Mesangial cell (primary cell): ENCODE measurements at places on chromosomes 12 and 14. TPM values are rescaled to one million over a fixed set of nuclear protein-coding genes. Genes with fewer than 3 reads are reported as not detected.

Gene MAP1LC3B2
- total RNA-seq, result 0.13 and 0.49 TPM in 2 replicates

Gene HCAR3
- total RNA-seq, result 0.16 TPM in 1 of 2 replicates, not detected in the other

Gene IGF1
- total RNA-seq, result 1.0 TPM in 1 of 2 replicates, not detected in the other

Gene KRT5
- total RNA-seq, result not detected in 2 replicates

Gene SLC6A13
- total RNA-seq, result 0.16 and 3.0 TPM in 2 replicates

Gene FAM161B
- total RNA-seq, result 0.81 and 2.7 TPM in 2 replicates

Gene TSPAN9
- 24.9 and 35.2 TPM in 2 replicates for total RNA-seq

Gene FSCB
- 0.25 TPM in 1 of 2 replicates, not detected in the other for total RNA-seq

Gene SMOC1
- 0.13 and 0.16 TPM in 2 replicates for total RNA-seq

Gene HCAR2
- total RNA-seq, result 0.13 TPM in 1 of 2 replicates, not detected in the other

Gene DPF3
- 0.25 and 2.0 TPM in 2 replicates for total RNA-seq

Gene RPGRIP1
- not detected in 2 replicates for total RNA-seq

Gene SLC22A17
- 16.9 and 34.9 TPM in 2 replicates for total RNA-seq

Gene SLC25A47
- total RNA-seq, result under 0.01 TPM in 1 of 2 replicates, not detected in the other

Gene GZMH
- total RNA-seq, result not detected in 2 replicates

Gene RTN1
- total RNA-seq, result 0.13 and 0.49 TPM in 2 replicates

Gene CEBPE
- total RNA-seq, result not detected in 2 replicates

Gene ZBTB1
- total RNA-seq, result 17.3 and 30.6 TPM in 2 replicates

Gene KLRD1
- 0.13 TPM in 1 of 2 replicates, not detected in the other for total RNA-seq

Gene TMPRSS12
- total RNA-seq, result not detected in 2 replicates

Gene INSM2
- not detected in 2 replicates for total RNA-seq

Gene PLA2G1B
- total RNA-seq, result not detected in 2 replicates

Gene BHLHE41
- total RNA-seq, result 1.5 and 3.5 TPM in 2 replicates

Gene RALGAPA1
- 11.4 and 14.2 TPM in 2 replicates for total RNA-seq

Gene FIGNL2
- total RNA-seq, result 0.33 and 2.3 TPM in 2 replicates

Gene BDKRB1
- 0.38 TPM in 1 of 2 replicates, not detected in the other for total RNA-seq

Gene MLXIP
- 36.2 and 58.2 TPM in 2 replicates for total RNA-seq

Gene RASSF8
- total RNA-seq, result 16.5 and 19.9 TPM in 2 replicates

Gene KIF26A
- total RNA-seq, result 1.1 and 1.5 TPM in 2 replicates

Gene OTOGL
- total RNA-seq, result under 0.01 TPM in 1 of 2 replicates, not detected in the other

Gene SCN8A
- total RNA-seq, result 1.6 and 5.1 TPM in 2 replicates

Gene PMCH
- not detected in 2 replicates for total RNA-seq

Gene ADAM21
- total RNA-seq, result under 0.01 TPM in 1 of 2 replicates, not detected in the other

Gene SOAT2
- total RNA-seq, result not detected in 2 replicates
